ENCODE measurements at places on chromosomes 6 and 20.

GRCh38 chr6:84853901-84854300, 89.5 kb upstream of the TBX18 start:
- DNase-seq: no peak

DNA sequence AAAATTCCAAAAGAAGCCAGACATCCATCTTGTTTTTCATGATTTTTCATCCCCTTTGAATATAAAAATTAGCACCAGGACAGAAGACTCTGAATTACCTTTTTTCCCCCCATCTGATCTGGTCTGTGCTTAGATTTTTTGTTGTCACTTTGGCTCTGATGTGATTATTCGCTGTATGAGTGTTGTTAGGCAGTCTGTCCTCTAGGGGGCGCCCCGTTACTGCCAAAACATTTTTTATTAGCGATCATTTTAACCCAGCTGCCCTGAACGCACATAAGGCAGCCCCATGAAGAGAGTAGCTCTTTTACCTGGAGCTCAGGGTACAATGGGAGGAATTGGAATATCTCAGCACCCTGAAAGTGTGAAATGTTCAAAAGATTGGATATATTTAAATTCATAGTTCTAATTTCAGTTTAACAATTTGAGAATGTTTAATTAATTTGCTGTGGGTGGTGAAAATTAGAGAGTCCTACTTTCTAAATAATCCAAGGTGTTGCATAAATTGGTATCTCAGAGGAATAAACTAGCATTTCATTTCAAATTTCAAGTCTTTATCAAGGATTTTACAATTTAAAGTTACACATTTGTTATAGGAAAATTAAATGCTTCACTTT, 60.8 kb downstream of the PRPH2 start:
- peak; percentile 71 for DNase-seq

DNA sequence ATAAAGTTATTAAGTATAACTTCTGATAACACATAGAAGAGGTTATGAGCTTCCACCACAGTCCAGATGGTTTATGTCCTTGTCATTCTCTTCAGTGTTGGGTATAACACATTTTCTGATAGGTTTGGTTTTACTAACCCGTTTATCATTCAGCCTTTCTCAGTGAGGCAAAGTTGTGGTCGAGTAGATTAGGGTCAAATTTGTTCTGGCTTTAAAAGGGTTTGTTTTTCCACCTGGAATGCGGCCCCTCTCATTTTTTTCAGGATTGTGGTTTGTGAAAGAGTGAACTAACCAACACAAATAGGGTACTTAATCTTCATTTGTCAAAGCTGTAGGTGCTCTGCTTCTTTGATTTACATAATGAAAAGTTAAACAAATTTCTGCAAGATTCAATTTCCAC, 204.2 kb upstream of the ASCC3 start:
- DNase-seq: no peak

- DNase-seq: no peak
Measured at GRCh38 chr20:23754731-23755130, 4.0 kb upstream of the CST1 start.

DNA sequence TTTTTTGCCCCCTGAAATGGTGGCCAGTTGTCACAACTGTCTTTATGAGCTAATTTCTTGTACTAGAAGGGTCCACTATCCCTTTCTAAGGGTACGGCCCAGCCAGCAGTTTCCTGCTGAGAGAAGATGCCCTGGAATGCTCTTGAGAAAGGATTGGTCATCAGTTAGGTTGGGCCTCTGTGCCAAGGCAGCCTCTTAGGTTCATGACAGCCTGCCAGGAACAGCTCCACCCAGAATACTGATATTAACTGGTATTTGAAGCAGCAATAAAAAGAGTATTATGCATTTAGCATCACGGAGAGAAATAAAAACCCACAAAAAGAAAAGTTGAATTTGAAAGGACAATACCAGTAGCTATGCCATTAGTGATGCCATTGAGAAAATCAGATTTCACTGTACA, 9.0 kb upstream of the HINT3 start:
- DNase-seq: no peak

DNA sequence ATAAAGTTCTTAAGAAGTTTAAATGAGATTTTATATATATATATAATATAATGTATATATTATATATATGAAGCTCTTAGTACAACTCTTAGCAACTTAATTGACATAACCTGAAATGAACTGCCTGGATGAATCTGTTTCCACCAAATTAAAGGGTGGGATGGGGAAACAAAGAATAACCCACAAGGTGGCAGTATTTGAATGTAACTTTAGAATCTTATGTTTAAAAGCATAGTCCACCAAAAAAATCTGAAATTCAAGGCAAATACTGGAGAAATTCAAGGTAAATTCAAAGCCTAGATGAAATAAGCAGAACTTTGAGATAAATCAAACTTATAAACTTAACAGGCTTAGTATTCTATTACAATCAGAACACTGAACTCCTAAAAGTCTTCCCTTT, 4.4 kb upstream of the IBTK start:
- no peak for DNase-seq

DNA sequence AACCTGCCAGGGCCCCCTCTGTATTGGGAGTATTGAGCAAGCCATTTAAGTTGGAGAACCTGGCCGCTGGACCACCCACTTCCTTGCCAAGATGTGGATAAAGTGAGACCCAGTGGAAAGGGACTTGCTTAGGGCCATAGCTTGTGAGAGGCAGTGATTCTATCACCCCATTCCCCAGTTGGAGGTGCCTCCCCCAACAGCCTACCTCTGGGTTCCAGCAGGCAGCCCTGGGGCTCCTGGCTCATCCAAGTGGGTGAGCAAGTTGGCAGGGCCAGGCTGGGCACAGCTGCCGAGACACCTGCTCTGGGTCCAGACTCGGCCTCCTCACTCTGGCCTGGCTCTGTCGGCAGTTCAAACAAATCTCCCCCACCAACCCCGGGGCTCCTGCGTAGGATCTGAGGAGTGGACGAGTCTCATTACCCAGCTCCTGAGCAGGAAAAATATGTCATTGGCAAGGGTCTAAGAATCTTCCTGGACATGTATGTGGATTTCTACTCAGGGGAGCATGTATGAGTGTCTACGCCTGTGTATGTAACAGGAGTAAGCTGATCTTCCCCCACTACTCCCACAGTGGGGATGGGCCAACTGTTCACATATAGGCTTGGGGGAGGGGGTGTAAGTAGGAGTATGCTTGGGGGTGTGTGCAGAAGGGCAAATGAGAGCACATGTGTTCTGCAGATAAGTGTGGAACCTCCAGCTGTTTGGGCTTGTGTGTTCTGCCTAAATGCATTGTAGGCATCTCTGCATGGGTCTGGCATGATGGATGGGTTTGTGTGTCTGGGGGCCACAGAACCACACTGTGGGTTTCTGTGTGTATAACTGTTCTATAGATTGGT, 1.9 kb downstream of the ID1 start:
- no peak for DNase-seq

DNA sequence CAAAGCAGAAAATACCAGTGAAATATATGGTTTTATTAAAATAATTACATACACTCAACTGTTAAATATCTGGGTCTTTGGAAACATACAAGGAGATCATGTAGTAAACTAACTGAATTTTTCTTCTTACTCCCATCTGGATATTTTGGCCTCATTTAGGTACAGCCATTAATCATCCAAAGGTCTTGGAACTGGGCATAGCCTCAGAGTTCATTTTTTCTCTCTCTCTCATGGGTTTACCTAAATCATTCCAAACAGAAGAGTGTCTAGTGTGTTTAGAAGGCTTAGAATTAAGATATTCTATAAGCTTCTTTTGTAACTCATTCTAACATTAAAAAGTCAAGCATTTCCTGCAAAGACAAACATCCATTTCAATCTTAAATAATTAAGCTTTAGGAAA, 79.4 kb downstream of the HMGCLL1 start:
- DNase-seq: no peak

- DNase-seq: no peak
Measured at GRCh38 chr20:22070610-22071058, 365.2 kb downstream of the PAX1 start.

DNA sequence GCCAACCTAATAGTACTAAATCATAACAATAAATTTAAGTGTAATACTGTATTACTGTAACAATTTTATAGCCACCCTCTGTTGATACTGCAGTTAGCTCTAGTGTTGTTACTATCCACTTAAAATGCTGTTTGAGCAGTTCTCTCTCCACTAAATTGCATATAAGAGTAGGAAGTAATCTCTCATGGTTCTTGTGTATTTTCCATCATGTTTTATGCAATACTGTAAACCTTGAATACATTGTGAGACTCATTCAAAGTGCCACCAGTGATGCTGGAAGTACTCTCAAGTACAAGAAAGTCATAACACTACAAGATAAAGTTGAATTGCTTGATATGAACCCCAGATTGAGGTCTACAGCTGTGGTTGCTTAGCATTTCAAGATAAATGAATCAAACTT, 65.5 kb downstream of the WASF1 start:
- no peak for DNase-seq

DNA sequence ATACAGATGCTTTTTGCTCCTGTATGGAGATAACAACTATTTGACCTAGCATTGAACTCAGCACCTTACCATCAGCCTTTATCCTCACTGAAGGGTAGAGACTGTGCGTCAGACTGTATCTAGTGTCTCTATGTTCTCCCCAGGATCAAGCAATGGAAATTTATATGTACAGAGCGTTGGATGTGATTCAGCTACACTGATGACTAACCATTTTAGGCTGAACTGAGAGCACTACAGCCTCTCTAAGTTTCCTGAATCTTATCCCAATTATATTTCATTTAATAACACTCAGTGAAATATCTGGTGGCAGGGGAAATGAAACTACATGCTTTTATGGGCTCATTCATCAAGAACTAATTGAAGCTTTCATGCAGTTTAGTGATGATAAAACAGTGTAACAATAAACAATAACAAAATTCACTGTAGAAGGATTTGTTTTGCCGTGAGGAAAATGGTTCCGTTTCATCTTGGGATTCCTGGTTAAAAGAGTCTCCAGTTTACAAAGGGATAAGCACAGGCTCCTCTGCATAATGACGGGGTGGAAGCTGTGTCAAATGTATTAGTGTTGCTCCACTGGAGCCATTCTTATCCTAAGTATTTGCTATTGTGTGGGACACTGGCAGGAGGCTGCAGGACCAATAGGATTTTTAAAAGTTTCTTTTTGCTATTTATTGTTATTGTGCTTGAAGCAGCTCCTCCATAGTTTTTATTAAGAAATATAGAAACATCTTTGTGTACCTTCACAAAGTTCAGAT, 567.6 kb upstream of the MMS22L start:
- no peak for DNase-seq

GRCh38 chr6:16372029-16372776, 133.8 kb downstream of the GMPR start:
- DNase-seq: no peak

DNA sequence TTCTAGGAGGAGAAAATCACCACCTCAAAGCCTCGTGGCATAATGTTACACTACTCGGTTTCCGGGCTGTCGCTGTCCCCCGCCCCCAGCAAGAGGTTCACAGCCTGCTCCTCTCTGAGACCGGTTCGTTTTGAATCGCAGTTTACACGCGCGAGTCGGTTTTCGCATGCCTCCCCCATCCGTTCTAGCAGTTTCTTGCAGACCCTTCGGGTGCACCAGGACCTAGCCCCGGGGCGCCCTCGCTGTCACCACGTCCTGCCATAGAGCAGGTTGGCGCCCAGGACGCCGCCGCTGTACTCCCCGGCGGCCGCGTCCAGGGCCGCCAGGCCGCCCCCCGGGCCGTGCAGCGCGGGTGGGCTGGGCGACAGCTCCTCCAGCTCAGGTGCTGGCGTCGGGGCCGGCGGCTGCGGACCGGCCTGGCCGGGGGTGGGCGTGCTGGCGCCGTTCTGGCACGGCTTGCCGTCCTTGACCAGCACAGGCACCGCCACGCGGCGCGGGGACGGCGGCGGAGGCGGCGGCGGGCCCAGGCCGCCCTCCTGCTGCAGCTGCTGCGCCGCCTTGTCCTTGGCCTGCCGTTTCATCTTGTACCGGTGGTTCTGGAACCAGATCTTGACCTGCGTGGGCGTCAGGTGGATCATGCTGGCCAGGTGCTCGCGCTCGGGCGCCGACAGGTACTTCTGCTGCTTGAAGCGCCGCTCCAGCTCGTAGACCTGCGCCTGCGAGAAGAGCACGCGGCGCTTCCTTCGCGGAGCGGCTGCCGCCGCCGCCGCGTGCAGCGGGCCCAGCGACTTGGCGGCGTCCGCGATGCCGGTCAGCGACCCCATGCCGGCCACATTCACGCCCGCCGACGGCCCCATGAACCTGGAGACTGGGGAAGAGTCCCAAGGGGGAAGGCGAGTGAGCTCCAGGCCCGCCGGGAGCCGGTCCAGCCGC, 1.4 kb downstream of the NKX2-4 start:
- no peak for DNase-seq

DNA sequence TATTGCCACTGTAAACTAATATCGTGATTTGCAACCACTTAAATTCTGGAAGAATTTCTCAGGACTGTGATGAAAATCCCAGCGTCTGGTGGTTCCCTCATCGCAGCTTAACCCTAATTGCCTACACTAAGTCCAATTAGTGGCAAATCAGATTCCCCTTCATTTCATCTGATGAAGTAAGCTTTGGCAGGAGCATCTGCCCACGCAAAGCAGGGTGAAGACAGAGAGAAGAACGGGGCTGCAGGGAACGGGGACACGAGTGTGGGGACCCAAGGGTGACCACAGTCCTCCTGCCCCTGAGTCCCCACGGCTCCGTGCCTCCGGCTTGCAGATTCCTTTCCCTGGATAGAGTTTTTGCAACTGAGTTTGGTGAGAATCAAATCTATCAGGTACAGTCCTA, 159.5 kb downstream of the LY86 start:
- DNase-seq: no peak

- DNase-seq: no peak
Measured at GRCh38 chr6:138562691-138563090, 63.4 kb upstream of the NHSL1 start.

DNA sequence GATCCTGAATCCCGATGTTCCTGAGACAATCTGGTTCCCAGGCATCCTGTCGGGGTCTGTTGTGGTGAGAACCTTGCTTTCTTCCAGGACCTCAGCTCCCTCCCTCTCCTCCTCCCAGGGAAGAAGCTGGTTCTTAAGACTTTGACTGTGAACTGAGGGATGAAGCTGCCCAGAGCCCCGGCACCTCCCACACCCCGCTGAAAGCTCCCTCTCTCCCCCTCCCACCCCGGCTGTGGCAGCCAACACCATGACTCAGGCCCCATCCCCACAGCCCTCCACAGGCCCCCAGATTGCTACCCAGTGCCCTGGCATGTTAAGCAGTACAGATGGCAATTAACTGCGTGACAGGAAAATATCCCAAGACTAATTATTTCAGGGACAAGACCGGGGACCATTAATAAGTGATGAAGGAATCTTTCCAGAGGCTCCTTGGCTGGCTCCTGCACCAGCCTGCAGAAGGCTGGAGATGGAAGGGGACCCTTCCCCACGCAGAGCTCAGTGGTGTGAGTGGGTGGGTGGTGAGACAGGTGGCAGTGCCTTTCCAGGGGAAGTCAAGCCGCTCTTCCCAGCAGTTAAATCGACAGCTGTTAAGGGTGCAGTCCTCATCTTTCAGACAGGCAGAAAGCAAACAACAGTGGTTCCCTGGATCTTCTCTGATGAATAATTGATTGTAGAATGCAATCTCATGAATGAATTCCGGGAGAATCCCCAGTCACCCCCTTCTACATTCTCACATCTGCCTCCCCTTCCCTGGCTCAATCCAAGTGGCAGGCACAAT, 237.9 kb downstream of the LRFN2 start:
- DNase-seq: no peak
